ENCODE measurements at places on chromosomes 4 and X.

- DNase-seq: no peak
Observed at GRCh38 chr4:71050809-71051208, 57.4 kb downstream of the DCK start.

DNA sequence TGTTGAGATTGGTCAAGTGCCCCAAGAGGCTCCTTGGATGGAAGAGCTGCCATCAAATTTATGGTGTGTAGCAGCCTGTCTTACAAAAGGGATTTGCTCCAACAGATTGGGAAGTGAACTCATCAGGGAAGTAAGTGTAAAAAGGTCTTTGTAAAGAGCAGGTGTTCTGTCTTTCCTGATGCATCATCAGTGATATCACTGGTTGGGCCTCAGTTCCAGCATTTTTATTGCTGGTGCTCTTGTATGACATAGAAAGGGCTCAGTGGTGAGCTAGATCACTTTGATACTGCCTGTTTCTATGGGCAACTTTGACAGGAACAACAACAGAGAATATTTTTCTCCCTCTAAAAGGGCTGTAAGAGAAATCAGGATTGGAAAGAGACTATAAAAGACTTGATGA lies 8.7 kb upstream of the GABRE start:
- no peak for DNase-seq

DNA sequence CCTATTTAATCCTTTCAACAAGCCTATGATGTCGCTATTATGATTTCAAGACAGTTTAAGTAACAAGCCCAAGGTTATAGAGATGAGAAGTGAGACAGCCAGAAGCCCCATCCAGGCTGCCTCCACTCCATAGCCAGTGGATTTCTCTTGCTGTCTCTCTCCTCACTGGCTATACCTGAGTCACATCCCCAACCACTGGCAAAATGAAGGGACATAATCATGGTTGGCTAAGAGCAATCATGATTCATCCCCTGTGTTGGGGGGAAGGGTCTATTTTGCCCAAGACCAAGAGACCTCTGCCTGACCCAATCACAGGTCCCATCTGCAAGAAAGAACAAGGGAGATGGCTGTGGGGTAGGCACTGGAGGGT lies 334.9 kb upstream of the GATB start:
- no peak for DNase-seq

GRCh38 chr4:188190461-188190860 lies 51.2 kb downstream of the TRIML1 start:
- no peak for DNase-seq

GRCh38 chr4:151887031-151887815 lies 126.4 kb upstream of the GATB start:
- no peak for DNase-seq

DNA sequence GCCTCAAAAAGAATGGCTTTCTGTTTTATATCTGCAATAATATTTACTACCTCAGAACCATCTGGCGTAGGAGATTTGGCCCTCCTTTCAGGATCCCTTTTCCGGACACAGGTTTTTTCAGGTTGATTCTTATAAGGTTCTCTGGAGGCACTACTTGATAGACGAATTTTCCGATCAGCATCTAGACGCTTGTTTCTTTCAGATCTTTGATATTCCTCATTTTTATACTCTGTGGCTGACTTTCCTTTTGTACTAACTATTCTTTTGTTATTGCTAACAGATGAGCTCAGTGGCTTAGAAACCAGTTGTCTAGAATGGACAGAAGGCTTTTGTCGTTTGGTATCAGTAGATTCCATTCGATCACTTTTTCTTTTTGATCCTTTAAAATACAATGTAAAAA lies 12.4 kb downstream of the YTHDC1 start:
- DNase-seq: no peak

GRCh38 chr4:94650690-94651089 lies 107.1 kb upstream of the BMPR1B start:
- DNase-seq: no peak

GRCh38 chrX:7941390-7942042 lies 14.3 kb upstream of the PNPLA4 start:
- peak; percentile 1 for DNase-seq

- no peak for DNase-seq
Observed at GRCh38 chr4:22093126-22093525, 144.6 kb upstream of the KCNIP4 start.

- no peak for DNase-seq
Observed at GRCh38 chr4:184114431-184114830, 103.2 kb downstream of the ENPP6 start.

DNA sequence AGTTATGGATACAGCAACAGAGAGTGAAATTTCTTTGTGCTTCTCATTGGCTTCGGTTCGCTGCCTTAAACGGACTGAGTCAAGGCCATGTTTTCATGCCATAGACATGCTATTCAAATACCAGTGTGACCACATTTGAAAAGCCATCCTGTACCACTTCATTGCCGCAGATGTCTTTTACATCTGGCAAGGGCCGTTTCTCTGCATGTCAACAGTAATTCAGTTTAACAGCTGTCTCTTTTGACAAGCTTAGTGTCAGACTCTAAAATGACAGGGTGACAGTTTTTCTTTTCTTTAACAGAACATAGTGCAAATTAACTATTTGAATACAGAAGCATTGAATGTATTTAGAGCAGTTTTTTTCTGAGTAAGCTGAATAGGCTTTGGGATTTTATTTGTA lies 362.2 kb upstream of the POU3F4 start:
- DNase-seq: no peak

GRCh38 chrX:71162981-71163380 lies 18.3 kb downstream of the NLGN3 start:
- no peak for DNase-seq

GRCh38 chr4:151930372-151930771 lies 169.6 kb upstream of the GATB start:
- DNase-seq: no peak

- DNase-seq: no peak
Observed at GRCh38 chrX:85905851-85906250, 141.5 kb downstream of the CHM start.

DNA sequence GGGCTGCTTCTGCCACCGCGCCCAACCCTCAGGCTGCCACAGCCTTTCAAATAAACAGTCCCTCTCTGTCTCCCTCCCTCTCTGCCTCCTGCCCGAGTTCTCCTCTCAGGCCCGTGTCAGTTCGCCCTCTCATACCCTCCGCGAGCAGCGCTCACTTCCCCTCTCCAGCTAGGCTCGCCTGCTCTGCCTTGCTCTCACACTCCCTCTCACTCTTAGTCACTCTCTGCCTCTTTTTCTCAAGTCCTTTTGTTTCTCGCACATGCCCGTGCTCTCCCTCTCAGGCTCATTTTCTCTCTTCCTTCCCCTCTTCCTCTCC lies 3.2 kb downstream of the EFNB1 start:
- no peak for DNase-seq

DNA sequence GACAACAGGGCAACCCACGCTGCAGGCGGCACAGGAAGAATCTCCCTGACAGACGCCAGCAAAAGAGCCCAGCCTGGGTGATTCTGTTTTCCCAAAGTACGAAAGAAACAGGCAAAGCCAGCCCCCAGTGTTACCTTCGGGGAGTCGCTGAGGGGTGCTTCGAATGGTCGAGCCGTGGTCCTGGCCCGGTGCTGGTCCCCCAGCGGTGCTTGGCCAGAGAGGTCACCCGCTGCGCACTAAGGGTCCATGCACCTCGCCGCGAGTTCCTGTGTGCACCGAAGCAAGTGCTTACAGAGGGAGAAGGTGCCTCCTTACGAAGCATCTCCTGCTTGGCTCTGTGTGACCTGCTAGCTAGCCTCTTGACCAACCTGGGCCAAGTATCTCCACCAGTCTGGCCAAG lies 77.1 kb downstream of the HMX1 start:
- DNase-seq: no peak

DNA sequence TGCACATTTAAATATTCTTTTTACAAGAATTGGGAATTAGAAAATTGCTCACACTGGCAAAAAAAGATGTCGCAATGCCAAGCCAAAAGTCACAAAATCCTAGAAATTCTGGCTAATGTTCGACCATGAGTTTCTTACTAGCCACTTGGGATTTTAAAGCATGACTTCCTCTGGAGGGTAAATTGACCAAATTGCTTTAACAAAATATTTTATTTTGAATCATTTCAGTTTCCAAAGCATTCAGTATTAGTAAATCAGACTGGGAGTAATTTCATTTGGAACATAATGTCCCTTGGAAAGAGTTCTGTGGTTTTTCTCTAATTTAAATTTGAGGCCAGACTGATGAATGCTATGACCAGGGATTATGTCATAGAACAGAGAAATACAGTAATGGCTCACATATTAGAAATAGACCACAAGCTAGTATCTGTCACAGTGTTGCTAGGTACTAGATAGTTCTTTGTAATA lies 7.6 kb upstream of the CXCL5 start:
- DNase-seq: no peak

GRCh38 chr4:151933122-151933827 lies 172.5 kb upstream of the GATB start:
- DNase-seq: no peak

GRCh38 chrX:13074297-13075262 lies 30.2 kb upstream of the FAM9C start:
- no peak for DNase-seq

DNA sequence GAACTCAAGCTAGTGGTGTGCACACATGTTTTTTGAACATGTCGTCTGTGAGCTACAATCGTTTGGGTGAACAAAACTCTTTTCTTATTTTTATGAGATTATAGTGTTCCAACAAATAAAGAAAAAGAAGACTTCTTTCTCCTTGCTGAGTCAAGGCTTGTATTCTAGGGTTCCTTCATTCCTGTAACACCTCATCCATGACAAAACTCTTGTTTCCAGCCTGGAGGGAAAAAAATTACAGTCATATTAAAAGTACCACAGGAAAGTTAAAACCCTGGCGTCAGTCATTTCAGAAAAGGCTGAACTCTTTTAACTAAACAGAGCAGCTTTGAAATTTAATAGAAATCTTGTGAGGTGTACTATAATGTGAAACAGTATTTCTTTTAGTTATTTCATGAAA lies 79.2 kb upstream of the BOD1L1 start:
- DNase-seq: no peak

DNA sequence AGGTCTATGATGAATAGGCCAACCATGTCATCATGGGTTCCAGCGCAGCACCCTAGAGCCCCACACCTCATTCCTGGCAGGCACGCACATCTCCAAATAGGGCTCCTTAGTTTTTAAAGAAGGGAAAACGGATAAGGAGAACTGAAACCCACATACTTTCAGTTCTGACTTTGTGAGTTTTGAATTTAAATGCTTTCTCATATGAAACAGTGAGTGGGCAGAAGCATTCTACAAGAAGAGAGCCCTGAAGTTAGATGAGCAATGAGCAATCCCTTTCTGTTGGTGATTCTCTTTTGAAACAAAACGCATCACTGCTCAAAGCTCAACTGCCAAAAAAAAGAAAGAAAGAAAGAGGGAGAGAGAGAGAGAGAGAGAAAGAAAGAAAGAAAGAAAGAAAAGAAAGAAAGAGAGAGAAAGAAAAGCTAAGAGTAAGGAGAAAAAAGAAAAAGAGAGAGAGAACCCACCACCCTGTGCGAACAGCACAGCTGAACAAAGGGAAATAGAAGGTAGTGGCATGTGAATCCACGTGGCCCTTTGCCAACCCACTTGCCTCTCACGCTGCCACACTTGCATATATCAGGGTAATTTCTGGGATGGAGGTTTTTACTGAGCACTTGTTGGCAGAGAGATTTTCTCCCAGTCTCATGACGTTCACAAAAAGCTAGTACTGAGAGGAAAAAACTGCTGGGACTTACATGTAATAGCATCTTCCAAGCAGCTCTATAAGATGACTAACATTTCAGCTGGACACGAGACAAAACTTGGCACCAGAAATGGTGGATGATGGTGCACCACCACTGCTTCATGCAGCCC lies 31.0 kb downstream of the TMSB4X start:
- no peak for DNase-seq

- DNase-seq: no peak
Observed at GRCh38 chr4:53963781-53964180, 100.6 kb downstream of the CHIC2 start.

DNA sequence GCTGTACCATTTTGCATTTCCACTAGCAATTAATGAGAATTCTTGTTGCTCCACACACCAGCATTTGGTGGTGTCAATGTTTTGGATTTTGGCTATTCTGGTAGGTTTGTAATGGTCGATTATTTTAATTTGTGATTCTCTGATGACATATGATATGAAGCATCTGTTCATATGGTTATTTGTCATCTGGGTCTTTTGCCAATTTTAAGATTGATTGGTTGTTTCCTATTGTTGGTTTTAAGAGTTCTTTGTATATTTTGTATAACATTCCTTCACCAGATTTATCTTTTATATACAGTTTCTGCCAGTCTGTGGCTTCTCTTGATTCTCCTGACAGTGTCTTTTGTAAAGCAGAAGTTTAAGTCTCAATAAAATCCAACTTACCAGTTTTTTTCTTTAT lies 18.5 kb upstream of the BDH2 start:
- no peak for DNase-seq

GRCh38 chrX:136627409-136627808 lies 20.5 kb upstream of the CD40LG start:
- DNase-seq: no peak

DNA sequence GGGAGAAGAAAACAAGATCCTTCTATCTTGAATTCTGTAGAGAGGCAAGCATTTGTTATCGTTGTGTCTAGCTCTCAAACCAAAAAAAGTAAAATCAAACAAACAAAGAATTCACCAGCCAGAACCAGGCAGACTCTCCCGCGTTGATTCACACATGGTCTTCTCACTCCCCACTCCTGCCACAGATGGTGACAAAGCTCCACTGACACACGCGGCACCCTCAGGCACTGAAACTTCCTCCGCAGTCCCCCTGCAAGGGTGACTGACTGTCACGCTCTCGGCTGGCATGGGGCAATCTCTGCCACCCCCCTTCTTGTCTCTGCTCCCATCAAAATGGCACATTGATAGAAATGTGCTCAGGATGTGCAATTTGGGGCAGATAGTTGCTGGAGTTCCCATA lies 304.9 kb downstream of the DHX15 start:
- DNase-seq: no peak

DNA sequence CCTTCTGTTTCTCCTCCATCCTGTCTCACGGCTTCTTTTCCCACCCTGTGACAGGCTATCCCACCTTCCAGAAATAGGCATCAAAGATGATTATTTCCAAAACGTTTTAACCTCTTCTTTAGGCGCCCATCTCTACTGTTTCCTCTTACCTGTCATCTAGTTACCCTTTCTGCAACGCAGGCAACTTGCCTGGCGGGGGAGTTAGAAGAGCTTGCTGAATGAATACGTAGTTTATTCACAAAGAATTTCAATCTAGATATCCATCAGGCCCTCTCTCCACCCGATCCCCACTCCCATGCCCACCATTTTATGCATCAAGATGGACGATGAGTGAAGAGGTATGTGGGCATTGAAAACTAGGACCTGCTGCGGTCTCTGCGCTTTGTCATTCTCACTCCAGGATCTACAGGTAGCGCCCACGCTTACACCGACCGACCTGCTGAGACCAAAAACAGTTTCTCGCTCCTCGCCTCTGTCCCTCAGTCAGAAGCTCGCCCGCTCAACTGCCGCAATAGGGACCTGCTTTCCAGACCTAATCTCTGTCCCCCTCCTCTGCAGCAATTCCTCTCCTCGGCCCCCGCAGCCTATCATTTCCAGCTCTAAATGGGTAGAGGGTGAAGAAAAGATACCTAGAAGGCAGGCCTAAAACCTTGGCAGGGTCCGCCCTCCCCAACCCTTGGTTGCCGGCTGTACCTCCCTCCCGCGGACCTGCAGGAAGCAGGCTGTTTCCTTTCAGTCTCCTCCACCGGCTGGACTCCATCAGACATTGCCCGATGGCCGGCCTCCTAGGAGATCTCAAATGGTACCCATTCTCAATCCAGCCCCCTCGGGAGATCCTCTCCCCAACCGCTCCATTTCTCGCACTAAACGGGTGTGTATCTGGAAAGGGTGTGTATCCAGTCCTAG lies 624 bp downstream of the BEX5 start:
- no peak for DNase-seq
